Neural crest cell (in vitro differentiated cells): ENCODE measurements at places on chromosomes 2 and 18. TPM values are rescaled to one million over a fixed set of nuclear protein-coding genes. Genes with fewer than 3 reads are reported as not detected.

The OTX1 gene
- 12.4 and 15.1 TPM in 2 replicates for total RNA-seq

The KDSR gene
- total RNA-seq: 31.0 and 35.7 TPM in 2 replicates

The FEV gene
- total RNA-seq: not detected in 2 replicates

The CDH20 gene
- total RNA-seq: 0.36 and 0.63 TPM in 2 replicates

The MOGAT1 gene
- 0.30 TPM in 1 of 2 replicates, not detected in the other for total RNA-seq
